CD4-positive, alpha-beta T cell (primary cell): ENCODE measurements at places on chromosomes 4 and X.

DNA sequence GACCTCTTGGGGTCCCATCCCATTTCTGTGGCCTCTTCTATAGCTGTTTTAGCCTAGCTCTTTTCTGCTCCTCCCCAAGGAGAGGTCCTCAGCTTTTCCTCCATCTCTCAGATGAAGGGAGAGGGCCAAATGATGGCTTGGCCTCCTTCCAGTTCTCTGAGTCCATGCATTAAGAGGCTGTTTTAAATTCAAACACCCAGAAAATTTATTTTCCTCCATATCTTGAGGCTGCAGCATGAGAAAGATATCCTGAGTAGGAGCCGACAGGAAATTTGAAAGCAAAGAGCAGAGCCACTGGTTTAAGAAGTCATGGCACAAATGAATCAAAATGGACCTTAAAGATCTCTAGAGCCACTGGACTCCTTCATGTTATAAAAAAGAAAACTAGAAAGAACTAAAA is 558.8 kb downstream of the MID1IP1 start:
- no peak for DNase-seq

DNA sequence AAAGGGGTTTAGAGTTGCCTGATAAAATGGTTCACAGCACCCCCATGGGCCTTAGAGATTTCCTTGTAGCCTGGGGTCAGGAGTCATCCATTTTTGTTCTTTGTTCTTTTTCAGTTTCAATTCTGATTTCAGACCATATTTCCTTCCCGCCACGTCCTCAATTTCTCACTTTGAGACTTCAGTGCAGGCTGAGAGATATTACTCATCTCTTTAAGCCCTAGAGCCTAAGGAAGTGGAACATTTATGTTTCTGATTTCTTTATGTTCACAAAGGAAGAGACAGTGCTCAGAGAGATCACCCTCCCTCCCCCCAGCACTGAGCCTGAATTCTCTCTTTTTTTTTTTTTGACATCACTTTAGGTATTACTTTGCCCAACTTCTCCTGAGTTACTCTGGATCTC is 56.3 kb downstream of the MSN start:
- no peak for DNase-seq

DNA sequence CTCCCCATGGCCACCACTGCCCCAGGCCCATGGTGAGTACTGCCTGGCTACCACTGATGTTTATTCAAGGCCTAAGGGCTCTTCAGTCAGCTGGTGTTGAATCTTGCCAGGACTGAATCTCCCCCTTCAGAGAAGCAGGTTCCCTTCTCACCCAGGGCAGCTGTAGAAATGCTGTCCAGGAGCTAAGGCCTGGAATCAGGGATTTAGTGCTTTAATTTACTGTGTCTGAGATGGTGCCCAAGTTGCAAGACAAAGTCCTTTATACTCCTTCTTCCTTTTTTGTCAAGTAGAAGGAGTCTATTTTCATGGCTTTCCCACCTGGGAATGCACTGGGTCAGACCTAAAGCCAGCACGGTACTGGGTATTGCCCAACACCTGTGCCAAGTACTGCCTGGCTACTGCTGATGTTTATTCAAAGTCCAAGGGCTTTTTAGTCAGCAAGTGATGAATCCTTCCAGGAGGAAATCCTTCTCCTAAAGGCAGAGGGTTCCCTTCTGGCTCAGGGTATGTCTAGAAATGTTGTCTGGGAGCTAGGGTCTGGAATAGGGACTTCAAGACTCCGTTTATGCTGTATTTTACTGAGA is 117.6 kb upstream of the ATOH1 start:
- DNase-seq: no peak

GRCh38 chr4:157204634-157205244 is 15.8 kb upstream of the GRIA2 start:
- DNase-seq: no peak

DNA sequence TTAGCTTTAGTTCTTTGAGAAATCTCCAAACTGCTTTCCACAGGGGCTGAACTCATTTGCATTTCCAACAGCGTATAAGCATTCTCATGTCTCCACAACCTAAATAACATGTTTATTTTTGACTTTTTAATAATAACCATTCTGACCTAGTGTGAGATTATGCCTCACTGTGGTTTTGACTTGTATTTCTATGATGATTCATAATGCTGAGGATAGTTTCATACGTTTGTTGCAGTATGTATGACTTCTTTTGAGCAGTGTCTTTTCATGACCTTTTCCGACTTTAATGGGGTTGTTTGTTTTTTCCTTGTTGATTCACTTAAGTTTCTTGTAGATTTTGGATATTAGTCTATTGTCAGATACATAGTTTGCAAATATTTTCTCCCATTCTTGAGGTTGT is 1833.0 kb upstream of the PCDH10 start:
- DNase-seq: no peak

GRCh38 chr4:17577665-17578481 is 875 bp downstream of the LAP3 start:
- peak; percentile 29 for DNase-seq

GRCh38 chr4:107951551-107951950 is 20.2 kb downstream of the CYP2U1 start:
- no peak for DNase-seq

DNA sequence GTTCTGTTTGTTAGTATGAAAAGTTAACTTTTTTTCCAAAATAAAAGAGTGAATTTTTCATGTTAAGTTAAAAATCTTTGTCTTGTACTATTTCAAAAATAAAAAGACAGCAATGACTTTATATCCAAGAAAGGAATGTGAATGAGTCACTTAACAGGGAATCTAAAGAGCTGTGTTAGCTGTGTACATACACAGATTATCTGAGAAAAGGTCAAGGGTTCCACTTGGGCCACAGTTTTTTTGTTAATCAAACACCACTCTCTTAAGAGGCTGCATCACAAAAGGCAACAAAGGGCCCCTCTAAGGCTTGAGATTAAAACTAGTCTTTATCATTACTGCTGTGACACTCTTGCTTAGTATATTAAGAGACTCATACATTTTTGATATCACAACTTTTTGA is 82.1 kb downstream of the FIP1L1 start:
- no peak for DNase-seq

GRCh38 chr4:91909963-91910362 is 393.8 kb upstream of the GRID2 start:
- DNase-seq: no peak

GRCh38 chr4:186584912-186585311 is 29.5 kb upstream of the MTNR1A start:
- no peak for DNase-seq

DNA sequence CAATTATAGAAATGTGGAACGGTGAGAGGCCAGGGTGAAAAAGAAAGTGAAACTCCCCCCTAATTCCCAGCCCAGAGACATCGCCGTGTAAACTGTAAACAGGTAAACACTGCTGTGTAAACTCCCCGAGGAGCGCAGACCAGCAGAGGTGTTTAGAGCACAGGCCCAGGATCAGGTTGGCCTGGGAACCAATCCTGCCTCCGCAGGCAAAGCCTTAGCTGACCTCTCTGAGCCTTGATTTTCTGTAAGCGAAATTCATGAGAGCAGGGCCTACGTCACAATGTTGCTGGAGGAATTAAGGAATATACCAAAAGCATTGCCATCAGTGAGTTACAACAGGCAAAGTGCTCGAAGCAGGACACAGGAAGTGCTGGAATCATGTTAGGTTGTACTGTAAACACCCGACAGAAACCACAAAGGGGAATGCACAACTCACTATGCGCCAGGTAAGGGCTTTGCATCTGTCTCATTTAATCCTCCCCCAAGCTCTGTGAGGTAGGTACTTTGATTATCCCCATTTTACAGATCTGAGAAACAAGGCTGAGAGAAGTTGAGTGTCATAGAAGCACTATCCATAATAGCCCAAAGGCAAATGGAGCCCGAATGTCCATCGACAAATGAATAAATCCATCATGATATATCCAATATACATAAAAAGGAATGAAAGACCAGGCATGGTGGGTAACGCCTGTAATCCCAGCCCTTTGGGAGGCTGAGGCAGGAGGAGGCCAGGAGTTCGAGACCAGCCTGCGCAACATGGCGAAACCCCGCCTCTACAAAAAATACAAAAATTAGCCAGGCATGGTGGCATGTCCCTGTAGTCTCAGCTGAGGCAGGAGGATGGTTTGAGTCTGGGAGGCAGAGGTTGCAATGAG is 30.7 kb upstream of the KIAA0232 start:
- DNase-seq: no peak

DNA sequence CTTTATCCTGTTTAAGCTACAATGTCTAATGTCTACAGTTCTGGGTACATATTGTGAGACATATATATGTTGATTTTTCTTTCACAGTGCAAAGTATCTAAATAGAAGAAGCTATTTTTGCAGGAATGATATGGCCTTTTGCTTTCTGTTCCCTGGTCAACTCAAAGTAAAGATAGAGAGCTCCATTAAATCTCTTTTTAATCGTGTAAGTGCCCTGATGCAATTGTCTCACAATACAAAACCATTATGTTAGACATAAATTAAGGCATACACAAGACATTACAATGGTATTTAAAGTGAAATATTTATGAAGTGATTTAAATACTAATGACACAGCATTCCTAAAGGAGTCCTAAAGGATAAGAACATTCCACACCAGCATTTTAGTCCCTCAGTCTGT is 1559.7 kb upstream of the AGA start:
- DNase-seq: no peak

GRCh38 chrX:22121161-22121560 is 89.0 kb downstream of the PHEX start:
- DNase-seq: no peak

DNA sequence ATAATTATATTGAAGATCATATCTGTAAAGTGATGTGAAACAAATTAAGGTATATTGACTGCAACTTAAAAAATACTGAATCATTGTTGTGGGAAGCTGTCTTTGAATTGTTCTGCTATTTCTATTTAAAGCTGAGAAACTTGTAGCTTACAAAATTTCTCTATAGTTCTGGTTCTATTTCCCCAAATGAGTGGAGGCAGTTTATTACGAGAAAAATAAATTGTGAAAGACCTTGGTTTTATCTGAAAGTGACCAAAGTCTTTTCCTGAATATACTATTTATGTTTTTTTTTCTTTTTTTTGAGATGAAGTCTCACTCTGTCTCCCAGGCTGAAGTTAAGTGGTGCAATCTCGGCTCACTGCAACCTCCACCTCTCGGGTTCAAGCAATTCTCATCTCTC is 165.4 kb downstream of the SH3BGRL start:
- no peak for DNase-seq

GRCh38 chr4:114078636-114079035 is 99.2 kb upstream of the ARSJ start:
- no peak for DNase-seq

DNA sequence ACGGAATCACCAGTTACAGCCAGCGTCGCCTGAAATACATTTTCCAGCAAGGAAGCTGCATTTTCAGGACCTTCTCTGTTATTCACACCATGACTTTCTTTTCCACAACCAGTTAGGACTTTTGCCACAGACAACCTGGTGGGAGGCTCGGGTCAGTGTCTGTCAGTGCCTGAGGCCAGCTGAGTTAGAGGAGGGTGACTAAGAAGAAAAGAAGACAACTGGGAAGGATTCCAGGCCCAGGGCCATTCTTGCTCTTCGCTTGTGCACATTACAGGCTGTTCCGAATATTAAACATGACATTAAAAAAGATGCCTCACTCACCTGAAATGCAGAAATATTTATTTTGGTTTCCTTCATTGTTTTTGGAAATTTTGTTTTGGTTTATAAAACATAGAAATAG is 21.4 kb upstream of the CENPU start:
- no peak for DNase-seq

DNA sequence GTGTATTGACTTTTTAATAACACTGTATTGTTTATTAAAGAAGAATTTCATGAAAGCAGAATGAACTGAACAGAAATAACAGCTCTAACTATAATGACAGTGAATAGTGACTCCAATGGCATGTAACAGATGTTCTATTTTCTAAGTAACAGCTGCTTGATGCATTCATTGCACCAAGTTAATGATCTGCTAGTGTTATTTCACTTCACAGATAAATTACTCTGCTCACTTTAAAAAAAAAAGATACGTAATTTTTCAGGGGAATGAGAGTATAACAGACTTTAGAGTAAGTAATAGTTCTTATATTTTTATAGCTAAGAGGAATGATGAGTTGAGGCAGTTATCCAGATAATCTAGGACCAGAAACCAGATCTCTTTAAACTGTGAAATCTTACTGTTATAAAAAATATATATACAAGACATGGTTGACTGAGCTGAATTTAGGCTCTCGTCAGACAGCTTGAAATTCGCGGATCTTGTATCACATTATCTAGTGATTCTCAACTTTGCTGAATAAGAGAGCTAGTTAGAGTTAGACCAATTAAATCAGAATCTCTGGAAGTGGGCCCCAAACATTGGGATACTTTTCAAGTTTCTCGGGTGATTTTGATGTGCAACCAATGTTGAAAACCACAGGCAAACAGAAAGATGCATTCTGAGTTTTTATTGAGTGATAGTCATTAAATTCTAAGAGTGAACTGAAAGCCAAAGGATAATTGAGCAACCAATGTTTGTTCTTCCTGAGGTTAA is 840.7 kb downstream of the DMD start:
- no peak for DNase-seq

DNA sequence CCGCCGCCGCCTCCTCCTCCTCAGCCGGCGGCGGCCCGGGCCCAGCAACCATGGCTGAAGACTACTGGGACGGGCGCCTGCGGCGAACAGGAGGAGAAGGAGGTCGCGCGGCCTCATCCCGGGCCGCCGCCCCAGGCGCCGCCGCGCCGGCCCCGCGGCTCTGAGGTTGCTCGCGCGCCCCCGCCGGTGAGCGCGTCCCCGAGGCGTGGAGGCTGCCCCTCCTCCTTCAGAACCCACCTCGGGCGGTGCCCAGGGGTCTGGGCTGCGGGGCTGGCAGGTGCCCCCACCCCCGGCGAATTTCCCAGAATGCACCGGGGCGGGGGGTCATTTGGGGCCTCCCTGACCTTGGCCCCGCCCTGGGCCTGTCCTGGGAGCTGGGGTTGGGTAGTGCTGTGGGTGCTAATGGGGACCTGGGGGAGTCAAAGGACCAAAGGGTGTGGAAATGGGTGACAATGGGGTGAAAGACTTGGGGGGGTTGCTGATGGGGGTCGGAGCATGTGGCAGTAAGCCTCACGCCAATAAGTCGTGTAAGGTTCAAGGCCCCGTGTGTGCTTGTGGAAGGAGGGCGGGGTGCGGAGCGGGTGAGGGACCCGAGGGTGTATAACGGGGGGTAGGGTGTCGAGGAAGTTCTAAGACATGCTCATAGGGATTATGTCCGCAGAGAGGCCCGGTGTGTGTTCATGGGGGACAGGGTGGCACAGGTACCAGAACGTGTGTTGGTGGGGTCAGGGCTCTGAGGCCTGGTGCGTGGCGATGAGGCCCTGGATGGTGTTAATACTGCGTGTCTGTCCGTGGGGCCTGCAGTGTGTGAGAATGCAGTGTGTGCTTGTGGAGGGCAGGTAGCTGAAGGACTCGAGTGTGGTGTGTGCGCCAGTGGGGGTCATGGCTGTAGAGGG is 687 bp downstream of the CDK16 start:
- DNase-seq: peak; percentile 65

- DNase-seq: no peak
Observed at GRCh38 chr4:118743867-118744266, 58.7 kb downstream of the METTL14 start.

GRCh38 chrX:20742106-20742505 is 475.4 kb upstream of the RPS6KA3 start:
- no peak for DNase-seq

DNA sequence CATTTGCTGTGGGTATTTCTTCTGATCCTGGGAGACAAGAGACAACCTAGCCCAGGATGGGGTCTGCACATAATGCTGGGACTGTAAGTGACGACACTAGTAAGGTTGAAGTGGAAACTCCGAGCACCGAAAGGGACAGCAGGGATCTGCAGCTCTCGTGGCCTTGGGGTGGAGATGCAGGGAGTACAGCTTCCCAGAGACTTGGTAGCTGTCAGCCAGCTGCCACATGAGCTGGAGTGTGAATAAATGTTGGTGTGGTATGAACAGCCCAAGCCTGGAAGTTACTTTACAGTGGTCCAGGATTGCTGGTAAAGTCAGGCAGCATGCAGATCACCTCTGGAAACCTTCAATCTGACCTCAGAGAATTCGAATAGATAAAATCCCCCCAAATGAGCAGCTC is 97.6 kb downstream of the FAM193A start:
- no peak for DNase-seq
